ENCODE measurements at places on chromosomes 7 and 10. TPM values are rescaled to one million over a fixed set of nuclear protein-coding genes. Genes with fewer than 3 reads are reported as not detected.

The GIMAP5 gene
- 89.3 TPM for total RNA-seq

The KIAA1549 gene
- total RNA-seq, result 0.11 TPM

The CYP26C1 gene
- total RNA-seq, result not detected

The GRM8 gene
- not detected for total RNA-seq

The HPSE2 gene
- not detected for total RNA-seq

The AZGP1 gene
- not detected for total RNA-seq

The PFKP gene
- 197 TPM for total RNA-seq

DNA sequence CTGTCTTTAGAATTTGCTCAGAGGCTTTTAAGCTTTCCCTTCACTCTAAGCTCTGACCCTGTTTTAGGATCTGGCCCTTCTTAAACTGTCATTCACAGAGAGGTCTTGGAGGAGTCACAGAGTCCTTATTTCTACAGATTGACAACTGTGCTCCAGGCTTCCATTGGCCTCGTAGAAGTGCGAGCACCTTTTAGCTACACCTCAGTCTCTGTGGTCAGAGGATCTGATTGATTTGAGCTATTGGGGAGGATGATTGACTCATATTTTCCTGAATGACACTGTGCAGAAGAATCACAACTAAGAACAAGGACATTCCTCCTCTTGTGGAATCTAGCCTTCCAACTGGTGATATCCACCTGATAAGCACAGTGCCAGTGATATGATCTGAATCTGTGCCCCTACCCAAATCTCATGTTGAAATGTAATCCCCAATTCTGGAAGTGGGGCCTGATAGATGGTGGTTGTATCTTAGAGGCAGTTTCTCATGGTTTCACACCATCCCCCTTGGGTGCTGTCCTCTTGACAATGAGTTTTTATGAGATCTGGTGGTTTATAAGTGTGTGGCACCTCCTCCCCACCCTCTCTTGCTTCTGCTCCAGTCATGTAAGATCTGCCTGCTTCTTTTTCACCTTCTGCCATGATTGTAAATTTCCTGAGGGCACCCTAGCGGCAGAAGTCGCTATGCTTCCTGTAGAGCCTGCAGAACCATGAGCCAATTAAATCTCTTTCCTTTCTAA is 3.2 kb downstream of the CYP3A7 start:
- H3K27me3 ChIP-seq, result no peaks in the 10 kb centered on the region
- no peak overlapping the region for H3K27ac ChIP-seq
- no peak overlapping the region for H3K4me3 ChIP-seq
- no peaks in the 10 kb centered on the region for H3K4me1 ChIP-seq
- peaks cover 1% of the 10 kb centered on the region for H3K36me3 ChIP-seq
- DNase-seq, result no peak

- H3K4me3 ChIP-seq, result peak overlapping the region; percentile 86
- H3K27me3 ChIP-seq, result no peaks in the 10 kb centered on the region
- no peak for DNase-seq
- H3K36me3 ChIP-seq, result no peaks in the 10 kb centered on the region
- H3K4me1 ChIP-seq, result peaks cover 7% of the 10 kb centered on the region
- H3K27ac ChIP-seq, result peak overlapping the region; percentile 94
These were observed 378 bp upstream of the INPP5F start for GRCh38 chr10:119725517-119725827.

- H3K4me1 ChIP-seq, result peaks cover 17% of the 10 kb centered on the region
- H3K27me3 ChIP-seq, result no peaks in the 10 kb centered on the region
- peak overlapping the region; percentile 82 for H3K27ac ChIP-seq
These were observed 548 bp downstream of the AGAP3 start for GRCh38 chr7:151086802-151087244.

- no peaks in the 10 kb centered on the region for H3K27me3 ChIP-seq
- no peak overlapping the region for H3K4me3 ChIP-seq
- H3K36me3 ChIP-seq, result no peaks in the 10 kb centered on the region
- H3K27ac ChIP-seq, result no peak overlapping the region
These were observed 117.0 kb downstream of the MKX start for GRCh38 chr10:27628621-27629020.

GRCh38 chr7:74452748-74453321 is 871 bp upstream of the GTF2IRD1 start:
- H3K4me1 ChIP-seq, result no peaks in the 10 kb centered on the region
- H3K36me3 ChIP-seq, result no peaks in the 10 kb centered on the region
- H3K27me3 ChIP-seq, result no peaks in the 10 kb centered on the region
- H3K4me3 ChIP-seq, result peak overlapping the region; percentile 90
- no peak for DNase-seq
- no peak overlapping the region for H3K27ac ChIP-seq

DNA sequence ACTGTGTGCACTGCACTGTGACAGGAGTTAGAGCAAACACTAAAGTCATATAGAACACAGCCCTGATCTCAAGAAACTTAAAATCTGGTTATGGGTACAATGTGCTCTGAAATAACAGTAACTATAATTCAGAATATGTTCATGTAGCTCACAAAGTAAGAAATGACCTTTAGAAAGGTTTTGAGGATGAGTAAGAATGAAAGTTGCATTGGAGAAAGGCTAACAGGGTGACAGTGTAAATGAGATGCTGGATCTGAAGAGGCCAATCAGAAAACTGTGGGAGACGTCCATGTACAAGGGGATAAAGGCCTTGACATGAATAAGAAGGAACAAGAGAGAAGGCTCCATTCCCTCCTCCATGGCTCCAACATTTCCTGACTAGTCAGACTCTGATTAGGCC is 124.7 kb downstream of the GRM3 start:
- H3K4me3 ChIP-seq, result no peak overlapping the region
- DNase-seq, result no peak
- no peak overlapping the region for H3K27ac ChIP-seq

DNA sequence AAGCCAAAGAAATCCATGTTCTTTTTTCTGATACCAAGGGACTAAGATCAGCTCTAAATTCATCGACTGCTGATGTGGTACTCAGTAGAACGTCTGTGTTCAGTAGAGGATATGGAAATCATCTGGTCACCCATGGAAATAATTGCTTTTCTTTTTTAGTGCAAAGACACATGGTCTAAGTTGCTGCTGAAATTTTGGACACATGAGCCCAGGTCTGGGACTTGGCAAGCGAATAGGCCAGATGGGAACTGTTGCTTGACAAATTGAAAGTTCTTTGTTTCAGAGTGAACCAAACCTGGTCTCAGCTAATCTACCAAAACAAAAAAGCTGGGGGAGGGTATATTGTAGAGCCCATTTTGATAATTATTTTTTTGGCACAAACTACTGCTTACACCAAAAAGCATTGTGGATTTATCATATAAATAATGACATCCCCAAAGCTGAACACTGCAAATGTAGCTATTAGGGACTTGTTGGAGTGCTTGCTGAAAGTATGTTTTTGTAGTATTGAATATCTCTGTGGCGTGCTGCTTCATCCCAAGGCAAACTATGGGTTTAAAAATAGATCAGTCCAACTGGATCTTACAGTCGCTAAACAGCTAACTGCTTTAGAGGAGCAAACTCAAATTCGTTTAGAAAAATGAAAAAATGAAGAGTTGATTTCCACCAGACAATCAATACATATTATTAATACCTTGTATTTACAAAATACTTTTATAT is 144.7 kb downstream of the TRIL start:
- DNase-seq, result no peak
- H3K4me3 ChIP-seq, result no peak overlapping the region
- H3K36me3 ChIP-seq, result no peaks in the 10 kb centered on the region
- peak overlapping the region; percentile 9 for H3K27ac ChIP-seq

GRCh38 chr10:6198171-6198570 is 4.6 kb upstream of the PFKFB3 start:
- H3K27me3 ChIP-seq, result no peaks in the 10 kb centered on the region
- peak overlapping the region; percentile 92 for H3K27ac ChIP-seq
- H3K4me1 ChIP-seq, result peaks cover 24% of the 10 kb centered on the region
- H3K36me3 ChIP-seq, result no peaks in the 10 kb centered on the region
- no peak for DNase-seq

- no peaks in the 10 kb centered on the region for H3K36me3 ChIP-seq
- no peaks in the 10 kb centered on the region for H3K4me1 ChIP-seq
- no peaks in the 10 kb centered on the region for H3K27me3 ChIP-seq
- H3K4me3 ChIP-seq, result no peak overlapping the region
- H3K27ac ChIP-seq, result no peak overlapping the region
- no peak for DNase-seq
These were observed 1040.2 kb upstream of the SORCS1 start for GRCh38 chr10:108204528-108205305.

- H3K4me1 ChIP-seq, result no peaks in the 10 kb centered on the region
These were observed 105.8 kb downstream of the ARHGAP22 start for GRCh38 chr10:48498940-48499510.

Measured in ascending aorta (tissue), 2 donors.